ENCODE measurements at places on chromosomes 3 and 15.

DNA sequence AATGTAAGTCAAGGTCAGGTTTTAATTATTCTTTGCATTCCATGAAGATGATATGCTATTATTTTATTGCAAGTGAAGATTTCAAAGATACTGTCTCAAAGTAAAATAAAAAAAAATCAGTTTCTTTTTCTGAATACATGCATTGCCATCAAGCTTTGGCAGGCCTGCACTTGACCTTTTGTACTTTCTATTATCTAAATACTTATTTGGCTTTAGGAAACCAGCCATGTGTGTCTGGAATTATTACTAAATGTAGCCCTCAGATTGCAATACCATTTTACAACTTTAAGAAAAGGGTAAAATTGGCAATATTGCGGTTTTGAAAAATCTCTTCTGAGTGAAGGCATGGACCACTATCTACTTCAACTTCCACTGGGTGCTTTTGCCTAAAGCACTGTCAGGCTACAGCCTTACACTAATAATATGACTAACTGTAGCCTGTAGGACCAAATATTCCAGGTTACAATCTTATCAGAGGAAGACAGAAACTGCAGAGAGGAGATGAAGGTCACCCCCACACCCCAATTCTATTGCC, 349.4 kb upstream of the DCBLD2 start:
- no peak for DNase-seq

DNA sequence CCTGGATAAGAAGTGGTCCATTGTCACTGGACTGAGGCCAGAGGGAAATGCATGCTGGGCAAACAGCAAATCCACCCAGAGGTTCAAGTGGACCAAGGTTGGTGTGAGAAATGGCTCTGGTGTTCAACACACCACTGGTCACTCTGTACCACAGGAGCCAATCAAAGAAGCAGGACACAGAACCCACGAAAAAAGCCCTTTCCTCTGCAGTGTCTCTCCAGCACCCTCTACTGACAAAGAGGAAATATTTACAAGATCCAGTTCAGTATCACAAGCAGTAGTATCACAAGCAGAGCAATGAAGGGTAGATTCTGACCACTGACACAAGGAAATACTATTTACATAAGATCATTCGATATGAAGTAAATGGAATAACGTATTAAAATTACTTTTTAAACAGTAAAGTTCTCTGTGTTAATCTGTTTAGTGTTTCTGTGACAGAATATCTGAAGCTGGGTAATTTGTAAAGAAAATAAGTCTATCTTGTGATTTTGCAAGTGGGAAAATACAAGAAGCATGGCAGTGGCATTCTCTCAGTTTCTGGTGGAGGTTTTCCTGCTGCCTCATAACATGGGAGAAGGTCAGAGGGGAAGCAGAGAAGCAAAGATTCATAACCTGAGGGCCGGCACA, 390.7 kb downstream of the EFHB start:
- no peak for DNase-seq

GRCh38 chr3:59820352-59820934, 770.6 kb upstream of the CFAP20DC start:
- DNase-seq: no peak

- DNase-seq: no peak
Observed at GRCh38 chr15:44250566-44251205, 37.8 kb upstream of the GOLM2 start.

GRCh38 chr3:12370758-12371157, 81.9 kb downstream of the PPARG start:
- no peak for DNase-seq

DNA sequence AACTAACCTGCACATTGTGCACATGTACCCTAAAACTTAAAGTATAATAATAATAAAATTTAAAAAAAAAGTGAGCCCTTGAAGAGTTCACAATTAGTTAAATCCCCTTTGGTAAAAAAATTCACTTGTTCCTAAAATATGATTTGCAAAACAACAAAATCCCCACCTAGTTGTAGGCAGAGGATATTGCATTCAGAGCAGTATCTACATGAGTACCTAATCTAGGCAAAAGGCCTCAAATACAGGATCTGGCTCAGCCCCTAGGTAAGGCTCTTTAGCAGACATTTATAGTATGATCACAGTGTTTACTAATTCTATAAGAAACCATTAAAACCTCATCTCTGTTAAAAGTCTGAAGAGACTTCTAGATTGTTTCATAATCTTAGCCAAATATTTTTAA, 89.3 kb upstream of the CCDC80 start:
- no peak for DNase-seq

- DNase-seq: no peak
Observed at GRCh38 chr3:170517242-170517945, 68.5 kb downstream of the SLC7A14 start.

DNA sequence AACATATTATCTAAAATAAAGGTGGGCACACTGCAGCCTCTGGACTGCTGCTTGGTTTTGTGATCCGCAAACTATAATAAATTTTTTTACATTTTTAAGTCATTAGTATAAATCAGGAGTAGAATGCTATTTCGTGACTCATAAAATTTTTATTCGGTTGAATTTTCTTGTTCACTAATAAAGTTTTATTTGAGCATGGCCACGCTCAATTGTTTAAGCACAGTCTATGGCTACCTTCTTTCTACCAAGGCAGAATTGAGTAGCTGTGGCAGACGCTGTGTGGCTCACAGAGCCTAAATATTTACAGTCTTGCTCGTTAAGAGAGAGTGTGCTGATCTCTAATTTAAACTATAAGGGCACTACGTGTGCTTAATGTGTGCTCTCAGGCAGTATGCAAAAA, 28.9 kb downstream of the ROBO2 start:
- DNase-seq: no peak

DNA sequence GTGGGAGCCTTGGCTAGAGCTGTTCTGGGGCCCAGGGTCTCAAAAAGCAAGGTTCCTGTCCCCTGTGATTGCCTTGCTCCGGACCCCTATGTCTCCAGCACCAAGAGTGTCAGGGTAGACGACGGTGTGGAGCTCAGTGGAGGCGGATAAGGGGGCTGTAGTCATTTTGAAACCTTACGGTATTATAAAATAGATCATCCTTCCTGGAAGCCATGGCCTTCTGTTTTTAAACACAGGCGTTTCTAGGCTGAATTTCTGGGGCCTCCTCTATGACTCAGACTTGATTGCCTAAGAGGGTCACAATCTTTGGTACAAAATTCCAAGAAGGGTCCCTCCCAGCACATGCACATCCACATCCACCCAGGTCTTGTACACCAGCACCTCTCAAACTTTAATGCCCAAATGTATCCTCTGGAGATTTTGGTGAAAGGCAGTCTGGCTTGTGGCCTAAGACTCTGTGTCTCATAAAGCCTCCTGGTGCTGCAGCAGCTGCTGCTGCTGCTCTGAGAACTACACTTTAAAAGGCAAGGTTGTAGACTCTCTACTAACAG, 70.5 kb upstream of the XCR1 start:
- DNase-seq: no peak

- DNase-seq: no peak
Observed at GRCh38 chr15:97947465-97948260, 12.8 kb upstream of the ARRDC4 start.

DNA sequence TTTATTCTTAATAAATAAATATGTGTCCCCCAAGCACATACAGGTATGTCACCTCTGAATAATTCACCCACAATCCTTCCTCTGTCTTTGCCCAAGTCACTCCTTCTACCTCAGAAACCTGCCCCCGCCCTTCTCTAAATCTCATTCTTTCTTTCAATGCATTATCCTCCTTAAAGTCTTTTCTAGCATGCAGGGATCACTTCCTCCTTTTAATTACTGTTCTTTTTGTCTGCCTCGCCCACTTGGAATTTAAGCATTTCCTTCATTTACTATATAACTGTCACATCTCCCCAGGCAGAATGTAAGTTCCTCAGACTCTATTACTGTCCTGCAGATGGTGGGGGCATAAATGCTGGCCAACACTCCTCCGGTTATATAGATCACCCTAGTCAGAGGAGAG, 7.8 kb downstream of the CCDC80 start:
- DNase-seq: no peak

DNA sequence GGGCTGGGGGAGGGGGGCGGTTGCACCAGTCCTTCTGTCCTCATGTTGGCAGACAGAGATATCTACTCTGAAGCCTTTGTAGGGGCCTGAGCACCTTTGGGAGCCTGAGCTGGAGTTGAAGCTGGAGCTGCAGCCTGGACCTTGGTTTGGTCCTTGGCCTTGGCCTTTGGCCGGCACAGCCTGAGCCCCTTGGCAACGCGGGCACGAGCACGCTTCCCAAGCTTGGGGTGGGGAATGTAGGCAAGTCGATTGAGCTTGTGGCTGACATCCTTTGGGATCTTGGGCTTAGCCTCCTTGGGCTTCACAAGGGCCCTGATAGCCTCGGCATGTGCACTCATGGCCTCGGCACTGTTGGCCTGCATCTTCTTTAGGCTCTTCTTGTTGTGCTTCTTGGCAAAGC, 8.1 kb upstream of the ST6GAL1 start:
- DNase-seq: no peak

DNA sequence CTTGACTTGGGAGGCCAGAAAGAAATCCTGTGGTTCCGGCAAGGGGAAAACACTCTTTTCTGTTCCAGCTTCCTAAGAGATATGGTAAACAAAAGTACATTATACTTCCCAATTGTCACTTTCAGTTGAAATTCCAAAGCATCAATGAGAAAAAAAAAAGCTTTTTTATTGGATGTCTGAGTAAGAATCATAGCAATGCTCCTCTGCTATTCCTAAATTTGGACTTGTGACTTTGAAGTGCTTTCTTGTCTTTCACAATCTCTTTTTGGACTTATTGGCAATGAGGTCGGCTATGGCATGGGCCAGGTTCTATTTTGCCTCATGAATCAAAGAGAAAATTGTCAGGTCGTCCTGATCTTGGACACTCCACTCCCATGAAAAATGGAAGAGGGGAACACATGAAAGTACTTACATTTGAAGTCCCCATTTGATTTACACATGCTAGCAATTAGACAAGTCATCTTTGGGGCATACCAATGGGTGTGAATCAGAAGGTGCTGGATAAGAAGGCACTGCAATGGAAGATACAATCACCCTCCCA, 170.5 kb downstream of the GREM1 start:
- DNase-seq: no peak

DNA sequence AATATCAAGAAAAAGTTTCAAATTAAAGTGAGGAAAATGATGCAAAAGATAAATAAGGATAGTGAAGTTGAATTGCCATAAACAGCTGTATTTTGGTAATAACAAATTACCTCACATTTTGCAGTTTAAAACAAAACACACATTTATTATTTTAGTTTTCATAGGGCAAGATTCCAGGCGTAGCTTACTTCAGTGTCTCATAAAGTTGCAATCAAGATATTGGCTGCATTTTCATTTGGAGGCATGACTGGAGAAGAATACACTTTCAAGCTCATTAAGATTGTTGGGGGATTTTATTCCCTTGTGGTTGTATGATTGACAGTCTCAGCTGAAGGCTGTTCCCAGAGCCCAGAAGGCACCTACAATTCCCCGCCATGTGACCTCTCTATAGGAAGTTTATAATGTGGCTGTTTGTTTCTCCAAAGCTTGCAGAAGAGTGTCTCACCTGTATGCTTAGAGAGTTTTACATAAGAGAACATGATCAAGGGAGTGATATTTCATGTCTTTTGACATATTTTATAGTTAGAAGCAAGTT, 151.4 kb downstream of the OTOL1 start:
- no peak for DNase-seq

DNA sequence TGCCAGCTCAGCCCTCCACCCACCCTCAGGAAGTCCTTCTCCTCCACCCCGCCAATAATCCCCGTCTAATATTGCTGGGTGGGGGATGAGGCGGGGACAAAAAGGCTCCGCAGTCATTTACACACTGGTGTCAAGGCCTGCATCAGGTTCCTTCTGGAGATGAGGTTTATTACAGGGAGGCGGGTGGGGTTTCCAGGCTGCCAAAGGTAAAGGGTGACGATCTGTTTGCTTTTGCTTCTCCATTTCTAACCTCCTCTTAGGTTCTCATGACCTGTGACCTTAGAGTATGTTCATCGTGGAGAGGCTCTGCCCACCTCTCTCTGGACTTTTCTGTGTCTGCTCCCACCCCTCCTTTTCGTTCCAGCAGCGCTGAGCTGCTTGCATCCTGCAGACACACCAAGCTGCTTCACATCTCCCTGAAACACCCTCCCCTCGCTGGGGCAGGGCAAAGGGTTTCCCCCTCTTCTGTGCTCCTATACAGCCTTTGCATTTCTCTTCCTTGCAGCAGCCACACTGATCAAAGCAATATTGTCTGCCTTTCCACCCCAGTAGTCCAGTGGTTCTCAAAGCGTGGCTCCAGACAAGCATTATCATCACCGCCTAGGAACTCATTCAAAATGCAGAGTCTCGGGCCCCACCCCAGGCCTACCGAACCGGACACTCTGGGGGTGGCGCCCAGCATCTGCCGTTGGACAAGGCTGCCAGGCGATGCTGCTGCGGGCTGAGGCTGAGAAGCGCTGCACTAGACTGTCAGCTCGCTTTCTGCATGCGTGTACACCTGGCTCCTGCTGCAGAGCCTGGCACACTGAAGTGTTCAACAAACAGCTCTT, 26.6 kb downstream of the CA12 start:
- DNase-seq: no peak

GRCh38 chr3:61564395-61565059, 3.2 kb downstream of the PTPRG start:
- DNase-seq: peak; percentile 19

- DNase-seq: no peak
Observed at GRCh38 chr15:74274470-74275038, 38.4 kb downstream of the CCDC33 start.

DNA sequence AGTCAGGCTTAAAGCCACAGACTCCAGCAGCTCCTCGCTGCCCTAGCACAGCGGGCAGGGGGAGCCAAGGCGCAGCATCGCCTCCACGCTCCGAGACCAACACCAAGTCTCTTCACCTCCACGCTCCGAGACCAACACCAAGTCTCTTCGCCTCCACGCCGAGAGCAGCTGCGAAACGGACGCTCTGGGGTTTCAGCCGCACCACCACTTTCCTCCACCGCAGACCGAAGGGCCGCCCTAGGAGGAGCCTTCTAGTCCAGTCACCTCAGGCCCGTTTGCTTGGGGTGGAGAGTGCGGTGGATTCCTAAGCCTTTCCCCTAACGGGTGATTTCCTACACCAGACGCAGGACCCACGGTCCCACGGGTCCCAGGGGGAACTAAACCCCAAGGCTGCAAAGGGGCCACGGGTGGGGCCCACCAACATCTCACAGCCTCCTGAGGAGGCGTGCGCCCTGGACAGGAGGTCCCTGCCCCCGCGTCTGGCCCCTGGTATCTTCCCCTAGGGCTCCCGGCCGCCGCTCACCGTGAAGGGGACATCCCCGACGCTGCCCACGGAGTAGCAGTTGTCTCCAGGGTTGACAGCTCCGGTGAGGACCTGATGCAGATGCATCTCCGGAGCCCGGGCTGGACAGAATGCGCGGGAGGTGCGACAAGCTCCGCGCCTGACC, 501 bp downstream of the DMXL2 start:
- no peak for DNase-seq

DNA sequence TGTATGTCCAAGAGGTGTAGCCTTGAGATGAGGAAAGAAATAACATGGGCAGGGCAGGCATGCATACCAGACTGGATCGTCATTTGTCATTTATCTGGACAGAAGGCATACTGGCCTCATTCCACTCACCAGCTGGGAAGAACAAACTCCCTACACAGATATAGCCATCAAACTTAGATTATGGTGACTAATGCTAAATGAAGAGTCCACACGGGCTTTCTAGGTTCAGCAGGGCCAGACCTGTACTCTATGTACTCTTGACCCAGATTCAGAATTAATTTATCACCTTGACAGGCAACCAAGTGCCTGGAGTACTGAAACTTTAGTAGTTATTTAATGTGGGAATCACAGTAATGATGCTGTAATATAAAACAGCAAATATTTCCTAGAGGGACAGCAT, 164.3 kb upstream of the IL12A start:
- no peak for DNase-seq

- no peak for DNase-seq
Observed at GRCh38 chr3:72390841-72391240, 457.4 kb downstream of the SHQ1 start.

GRCh38 chr3:128402319-128402718, 64.4 kb downstream of the DNAJB8 start:
- no peak for DNase-seq
